Left colon (tissue), 2 donors: ENCODE measurements at places on chromosomes 6 and 20.

GRCh38 chr20:46315311-46315710 lies 7.0 kb upstream of the CDH22 start:
- no peak for DNase-seq

DNA sequence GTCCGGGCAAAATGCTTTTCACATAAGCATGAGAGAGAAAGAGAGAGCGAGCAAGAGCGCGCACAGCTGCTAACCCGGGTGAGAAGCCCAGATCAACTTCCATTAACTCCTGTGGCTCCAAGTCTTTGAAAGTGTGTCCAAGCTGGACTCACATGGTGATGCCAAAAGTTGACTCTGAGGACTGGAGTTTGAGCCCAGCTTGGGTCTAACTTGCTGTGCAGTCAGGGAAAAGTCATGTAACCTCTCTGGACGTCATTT lies 357.2 kb upstream of the SULF2 start:
- no peak for DNase-seq

GRCh38 chr6:105935416-105935815 lies 150.7 kb upstream of the PRDM1 start:
- no peak for DNase-seq

GRCh38 chr6:144739873-144740272 lies 454.7 kb downstream of the UTRN start:
- DNase-seq = no peak

DNA sequence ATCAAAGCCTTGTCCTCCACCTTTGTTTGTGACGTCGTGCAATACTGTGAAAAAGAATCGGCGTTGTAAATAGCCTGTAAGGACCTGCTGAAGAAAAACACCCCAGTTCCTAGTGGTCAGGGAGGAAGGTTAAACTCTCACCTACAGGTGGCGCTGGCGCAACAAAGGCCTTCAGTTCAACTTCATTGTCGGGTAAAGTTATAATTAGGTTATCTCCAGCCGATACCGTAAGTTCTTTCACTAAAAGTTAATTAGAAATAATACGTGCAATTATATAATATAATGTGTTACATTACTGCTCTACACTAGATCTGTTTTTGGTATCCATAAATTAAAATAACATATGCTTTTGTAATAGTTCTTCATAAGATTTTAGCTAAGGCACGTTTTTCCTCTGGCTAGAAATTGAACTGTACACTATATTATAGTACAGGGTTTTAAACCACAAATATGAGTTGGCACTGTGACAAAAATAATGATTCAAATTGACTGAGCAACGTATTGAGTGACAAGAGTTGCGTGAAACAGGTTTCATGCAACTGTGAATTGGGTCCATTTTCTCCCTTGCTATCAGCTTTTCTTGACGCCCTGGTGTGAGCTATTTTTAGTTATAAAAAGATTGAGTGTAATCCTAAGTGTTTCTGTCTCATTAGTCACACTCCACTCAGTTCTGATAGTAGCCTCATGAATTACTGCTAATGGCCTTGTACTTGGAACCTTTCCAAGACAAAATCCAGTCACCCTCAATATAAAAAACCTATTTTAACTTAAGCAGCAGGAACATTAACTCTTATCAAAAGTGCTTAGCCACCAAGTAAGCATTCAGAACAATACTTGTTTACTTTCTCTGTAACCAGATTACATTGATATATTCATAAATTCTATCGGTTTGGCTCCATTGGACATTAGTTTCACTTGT lies 62.3 kb downstream of the KIAA0319 start:
- DNase-seq = peak; percentile 55

DNA sequence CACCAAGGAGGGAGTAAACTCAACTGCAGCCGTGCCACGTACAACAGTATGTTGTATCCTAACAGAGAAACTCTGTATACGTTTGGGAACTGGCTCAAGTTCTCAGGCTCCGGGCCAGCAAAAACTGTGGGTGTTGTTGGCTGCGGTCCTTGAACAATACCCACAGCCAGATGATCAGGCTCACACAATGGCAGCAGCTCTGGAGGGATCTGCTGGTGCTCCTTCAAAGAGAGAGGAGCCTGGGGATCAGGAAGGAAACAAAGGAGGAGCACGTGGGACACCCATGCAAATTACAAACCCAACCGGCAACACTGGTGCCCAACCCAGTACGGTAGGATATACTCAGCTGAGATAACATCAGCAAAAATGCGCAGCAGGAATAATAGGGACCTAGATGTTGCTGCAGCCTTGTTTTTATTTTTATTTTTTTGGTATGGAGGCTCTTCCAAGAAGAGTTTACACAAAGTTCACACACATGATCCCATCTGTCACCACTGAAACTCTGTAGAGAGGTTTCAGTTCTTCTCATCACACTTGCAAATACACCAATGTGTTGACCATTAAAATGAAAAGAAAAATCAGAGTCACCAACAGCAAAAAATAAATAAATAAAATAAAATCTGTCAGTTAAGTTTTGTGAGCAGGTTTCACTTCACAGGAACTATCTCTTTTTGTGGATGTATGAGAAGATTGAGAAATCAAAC lies 41.2 kb upstream of the PDE10A start:
- DNase-seq = no peak

DNA sequence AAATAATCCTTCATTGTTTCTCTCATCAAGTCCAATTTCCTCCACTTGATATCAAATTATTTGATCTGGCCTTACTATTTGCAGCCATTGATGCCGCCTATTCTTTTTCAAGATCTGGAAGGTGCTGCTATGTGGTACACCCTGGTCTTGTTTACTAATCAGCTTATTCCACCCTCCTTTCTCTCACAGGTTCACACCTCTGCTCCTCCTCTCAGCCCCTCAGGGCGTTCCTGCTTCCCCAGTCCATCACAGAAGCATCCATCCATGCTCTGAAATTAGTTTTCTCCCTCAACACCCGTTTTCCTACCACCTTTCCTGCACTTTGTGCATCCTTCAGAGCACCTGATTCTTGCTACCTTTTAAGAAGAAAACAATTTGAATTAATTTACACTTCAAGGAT lies 183.6 kb downstream of the EPHA7 start:
- no peak for DNase-seq

- DNase-seq = no peak
Measured at GRCh38 chr6:161838306-161839035, 564.6 kb upstream of the AGPAT4 start.

DNA sequence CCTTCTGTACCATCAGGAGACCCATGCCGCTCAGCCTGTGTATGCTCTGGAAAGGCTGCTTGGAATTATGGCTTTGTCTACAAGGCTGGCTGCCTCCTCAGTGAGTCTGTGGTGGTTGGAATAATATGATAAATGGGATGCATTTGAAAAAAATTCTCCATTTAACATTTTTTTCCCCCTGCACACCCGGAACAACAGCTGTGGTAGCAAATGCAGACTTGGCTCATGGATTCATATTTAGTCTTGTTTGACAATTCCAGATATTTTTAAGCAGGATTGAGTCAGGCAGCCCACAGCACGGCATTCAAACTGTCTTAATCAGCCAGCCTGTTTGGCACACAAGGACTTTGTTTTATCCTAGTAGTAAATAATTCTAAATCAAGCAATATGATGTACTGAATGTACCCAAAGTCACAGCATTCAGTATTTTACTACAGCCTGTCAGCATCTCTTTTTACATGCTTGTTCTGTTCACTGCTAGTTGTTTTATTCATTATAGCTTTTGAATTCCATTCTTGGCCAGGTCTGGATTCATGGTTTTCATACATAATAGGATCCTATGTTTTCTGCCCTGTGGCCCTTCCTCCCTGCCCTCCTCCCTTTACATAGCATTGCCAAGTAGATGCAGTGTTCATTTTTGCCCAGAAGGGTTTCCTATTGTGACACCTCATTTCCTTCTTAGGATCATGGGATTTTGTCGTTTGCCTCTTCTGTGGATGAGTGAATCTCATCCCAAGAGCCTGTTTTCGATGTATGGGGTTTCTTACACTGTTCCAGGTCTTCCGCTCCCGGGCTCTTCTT lies 68.1 kb downstream of the LRRC1 start:
- no peak for DNase-seq

GRCh38 chr6:101212640-101213039 lies 180.9 kb upstream of the GRIK2 start:
- DNase-seq = no peak

- DNase-seq = peak; percentile 19
Measured at GRCh38 chr6:96836631-96837080, 621 bp downstream of the GPR63 start.

GRCh38 chr6:66662196-66662595 lies 955.2 kb upstream of the EYS start:
- DNase-seq = no peak

GRCh38 chr6:11428895-11429294 lies 108.7 kb upstream of the TMEM170B start:
- no peak for DNase-seq

DNA sequence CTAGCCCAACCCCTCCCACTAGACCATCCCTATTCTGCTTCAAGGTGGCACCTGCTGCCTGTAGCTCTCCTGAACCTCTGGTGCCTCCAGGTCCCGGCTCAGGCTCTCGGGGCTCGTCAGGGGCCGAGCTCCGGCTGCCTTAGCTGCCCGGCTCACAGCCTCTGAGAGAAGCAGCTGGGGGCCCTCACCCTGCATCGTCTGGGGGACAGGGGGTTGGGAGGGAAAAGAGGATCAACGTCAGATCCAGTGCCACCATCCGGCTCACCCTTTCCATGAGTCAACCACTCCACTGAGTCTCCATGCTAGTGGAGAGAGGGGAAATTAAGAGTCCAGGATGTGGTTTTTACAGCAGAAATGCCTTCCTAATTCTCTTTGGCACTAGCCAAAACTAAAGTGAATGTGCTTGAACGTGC lies 13.0 kb downstream of the BAG6 start:
- no peak for DNase-seq

- no peak for DNase-seq
Measured at GRCh38 chr20:41030531-41031242, 2.1 kb downstream of the TOP1 start.

- DNase-seq = no peak
Measured at GRCh38 chr6:28638787-28639430, 113.2 kb downstream of the GPX5 start.

GRCh38 chr6:24229696-24230405 lies 103.8 kb downstream of the NRSN1 start:
- no peak for DNase-seq

GRCh38 chr20:48189181-48189580 lies 403.9 kb upstream of the SULF2 start:
- DNase-seq = no peak

DNA sequence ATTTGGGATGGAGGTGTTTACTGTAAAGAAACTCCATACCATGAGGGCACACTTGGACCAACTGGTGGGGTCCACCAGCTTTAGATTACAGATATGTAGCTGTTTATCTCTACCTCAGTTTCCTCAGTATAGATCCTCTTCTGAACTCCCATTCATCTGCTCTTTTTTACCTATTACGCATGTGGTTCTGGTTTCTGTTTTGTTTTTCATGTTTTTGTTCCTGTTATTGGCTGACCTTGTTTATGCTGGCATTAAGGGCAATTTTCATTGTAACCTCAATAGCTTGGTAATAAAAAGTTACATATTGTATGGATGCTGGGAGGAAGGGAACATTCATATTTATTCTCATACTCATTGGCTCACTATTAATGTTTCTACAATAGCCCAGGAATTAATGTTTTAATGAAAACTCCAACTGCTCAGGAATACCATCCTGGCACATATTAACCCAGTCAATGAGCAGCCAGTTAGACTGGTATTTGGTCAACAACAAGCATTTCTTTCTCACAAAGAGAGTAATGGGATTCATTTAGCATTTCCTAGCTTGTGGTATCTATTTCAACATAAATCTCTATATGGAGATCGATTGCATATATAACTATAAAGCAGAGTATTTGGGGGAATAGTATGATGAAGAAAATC lies 83.8 kb upstream of the FAM184A start:
- DNase-seq = no peak

DNA sequence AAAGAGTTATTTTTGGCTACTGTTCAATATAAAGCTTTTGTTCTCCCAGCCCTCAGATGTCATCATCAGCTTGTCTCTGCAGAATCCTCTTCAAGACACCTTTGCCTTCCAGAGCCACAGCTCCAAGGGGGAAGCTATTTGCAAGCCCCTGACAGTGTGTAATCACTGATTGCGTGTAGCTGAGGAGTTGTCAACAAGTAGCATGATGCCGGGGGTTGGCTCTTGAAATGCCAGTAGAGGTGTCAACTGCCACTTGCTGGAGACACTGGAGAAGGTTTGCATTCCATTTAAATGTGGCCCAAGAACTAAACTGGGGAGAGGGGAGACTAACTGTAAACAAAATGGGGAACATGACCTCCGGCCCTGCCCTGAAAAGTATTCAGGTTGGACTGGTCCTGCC lies 44.3 kb upstream of the PDYN start:
- no peak for DNase-seq

DNA sequence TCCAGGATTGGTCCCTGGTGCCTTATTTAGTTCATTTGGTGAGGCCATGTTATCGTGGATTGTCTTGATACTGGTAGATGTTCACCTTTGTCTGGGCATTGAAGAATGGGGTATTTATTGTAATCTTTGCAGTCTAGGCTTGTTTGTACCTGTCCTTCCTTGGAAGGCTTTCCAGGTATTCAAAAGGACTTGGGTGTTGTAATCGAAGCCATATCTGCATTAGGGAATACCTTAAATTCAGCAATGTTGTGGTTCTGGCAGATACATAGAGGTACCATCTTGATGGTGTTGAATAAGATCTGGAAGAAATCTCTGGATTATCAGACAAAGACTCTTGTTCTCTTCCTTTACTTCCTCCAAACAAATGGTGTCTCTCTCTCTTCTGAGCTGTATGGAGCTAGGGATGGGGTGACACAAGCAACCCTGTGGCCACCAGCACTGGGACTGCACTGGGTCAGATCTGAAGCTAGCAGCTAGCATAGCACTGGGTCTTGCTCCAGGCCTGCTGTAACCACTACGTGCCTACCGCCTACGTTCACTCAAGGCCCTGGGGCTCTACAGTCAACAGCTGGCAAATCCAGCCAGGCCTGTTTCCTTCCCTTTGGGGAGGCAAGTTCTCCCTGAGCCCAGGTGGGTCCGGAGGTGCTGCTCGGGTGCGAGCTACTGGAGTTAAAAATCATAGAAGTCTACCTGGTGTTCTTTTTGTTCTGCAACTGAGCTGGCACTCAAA lies 261.1 kb upstream of the CITED2 start:
- no peak for DNase-seq
